ENCODE measurements at places on chromosomes 4 and X.

DNA sequence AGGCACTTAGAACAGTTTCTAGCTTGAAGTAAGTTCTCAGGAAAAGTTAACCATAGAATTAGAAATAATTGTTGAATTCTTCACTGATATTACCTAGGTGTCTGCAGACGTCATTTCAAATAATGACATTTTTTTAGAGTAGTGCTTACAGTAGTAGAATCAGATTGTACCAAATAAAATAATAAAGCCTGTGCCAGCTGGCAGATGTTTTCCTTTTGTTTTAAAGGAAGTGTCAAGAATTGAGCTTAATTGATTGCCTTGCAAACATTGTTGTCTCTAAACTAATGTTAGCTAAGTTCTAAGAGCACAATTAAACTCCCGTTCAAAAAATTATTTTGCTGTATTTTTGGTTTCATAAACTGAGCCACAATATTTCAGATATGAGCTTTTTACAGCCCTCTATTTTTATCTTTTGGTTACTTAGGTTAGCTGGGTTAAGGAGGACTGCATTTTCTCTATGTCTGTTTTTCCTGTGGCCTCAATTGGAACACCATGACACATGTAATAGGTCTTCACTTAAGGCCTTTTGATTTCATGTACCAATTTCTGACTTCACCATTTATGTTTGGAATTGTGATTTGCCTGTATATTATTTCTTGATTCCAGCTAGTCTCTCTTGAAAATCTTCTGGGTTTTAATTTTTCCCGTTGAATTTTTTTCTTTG, 64.2 kb downstream of the DCUN1D4 start:
- DNase-seq = no peak

GRCh38 chr4:185831125-185831815, 19.3 kb upstream of the SORBS2 start:
- DNase-seq = no peak

- no peak for DNase-seq
These were observed 21.5 kb downstream of the UVSSA start for GRCh38 chr4:1368421-1369090.

- no peak for DNase-seq
These were observed 26.2 kb downstream of the JADE1 start for GRCh38 chr4:128835498-128836222.

DNA sequence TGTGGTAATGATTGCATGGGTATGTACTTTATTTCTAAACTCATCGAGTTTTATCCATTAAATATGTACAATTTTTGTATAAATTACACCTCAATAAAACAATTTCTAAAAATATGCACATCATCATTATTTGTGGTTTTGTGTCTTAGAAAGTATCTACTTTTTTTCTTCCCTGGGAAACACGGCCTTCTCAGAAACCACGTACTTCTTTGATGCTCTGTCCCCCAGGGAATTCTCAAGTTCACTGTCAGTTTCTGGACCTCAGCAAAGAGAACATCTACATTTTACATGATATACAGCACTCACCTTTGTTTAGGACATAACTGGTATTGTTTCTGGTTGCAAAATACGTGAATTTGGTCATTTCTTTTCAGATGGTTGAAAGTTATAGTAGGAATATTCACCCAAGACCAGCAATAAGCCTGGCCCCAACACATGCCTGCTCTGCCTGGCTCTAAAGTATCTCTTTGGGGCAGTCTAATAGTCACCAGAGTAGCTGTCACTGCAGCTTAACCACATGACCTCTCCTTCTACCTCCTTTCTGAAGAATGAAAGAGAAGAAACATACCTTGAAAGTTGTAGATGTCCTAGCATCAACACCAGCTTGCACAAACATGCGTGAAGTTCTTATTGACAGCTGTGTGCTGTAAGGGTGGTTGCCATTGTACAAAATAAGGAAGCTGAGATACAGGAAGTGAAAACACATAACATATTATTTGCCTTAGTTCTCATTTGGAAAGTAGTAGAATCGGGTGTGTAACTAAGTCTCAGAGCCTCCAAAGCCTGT, 48.4 kb upstream of the SPANXN4 start:
- DNase-seq = no peak

DNA sequence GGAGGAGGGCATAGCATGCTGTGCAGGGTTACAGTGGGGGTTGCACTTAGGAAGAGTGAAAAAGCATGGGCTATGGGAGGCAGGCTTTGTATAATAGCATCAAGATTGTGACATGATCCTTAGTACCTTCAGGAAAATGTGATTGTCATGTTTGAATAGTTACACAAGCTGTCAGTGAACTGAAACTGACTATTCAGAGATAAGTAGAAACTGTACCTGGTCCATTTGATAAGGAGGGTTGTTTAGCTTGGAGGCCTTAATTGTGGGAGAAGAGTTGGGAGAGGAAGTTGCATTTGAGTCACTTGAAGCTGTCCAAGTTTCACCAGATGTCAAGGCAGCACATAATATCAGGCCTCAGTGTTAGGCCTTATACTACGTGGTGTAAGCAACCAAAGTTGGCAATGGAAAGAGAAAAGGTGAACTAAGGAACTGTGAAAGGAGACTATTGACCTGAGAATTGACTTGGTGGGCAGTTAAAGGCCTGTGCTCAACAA, 85.0 kb downstream of the TEX13C start:
- no peak for DNase-seq

DNA sequence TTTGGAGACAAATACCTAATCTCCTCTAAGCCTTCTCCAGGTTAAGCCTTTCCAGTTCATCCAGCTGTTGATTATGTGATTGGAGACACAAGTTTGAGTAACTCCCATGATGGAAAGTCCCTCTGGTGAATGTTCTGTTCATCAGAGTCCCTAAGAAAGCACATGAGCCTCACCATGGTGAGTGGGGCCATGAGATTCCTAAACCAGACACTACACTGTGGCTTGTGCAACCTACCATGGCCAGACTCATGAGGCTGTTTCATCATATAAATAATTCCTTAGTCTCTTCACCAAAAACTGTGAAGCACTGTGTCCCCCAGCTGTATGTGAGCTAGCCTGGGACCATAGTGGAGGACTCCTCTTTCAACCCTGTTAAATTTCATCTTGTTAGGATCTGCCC, 14.4 kb downstream of the PKD2 start:
- no peak for DNase-seq

GRCh38 chrX:125172531-125172930, 147.1 kb upstream of the TEX13C start:
- no peak for DNase-seq

- no peak for DNase-seq
These were observed 106.6 kb downstream of the CEP135 start for GRCh38 chr4:56055027-56055977.

DNA sequence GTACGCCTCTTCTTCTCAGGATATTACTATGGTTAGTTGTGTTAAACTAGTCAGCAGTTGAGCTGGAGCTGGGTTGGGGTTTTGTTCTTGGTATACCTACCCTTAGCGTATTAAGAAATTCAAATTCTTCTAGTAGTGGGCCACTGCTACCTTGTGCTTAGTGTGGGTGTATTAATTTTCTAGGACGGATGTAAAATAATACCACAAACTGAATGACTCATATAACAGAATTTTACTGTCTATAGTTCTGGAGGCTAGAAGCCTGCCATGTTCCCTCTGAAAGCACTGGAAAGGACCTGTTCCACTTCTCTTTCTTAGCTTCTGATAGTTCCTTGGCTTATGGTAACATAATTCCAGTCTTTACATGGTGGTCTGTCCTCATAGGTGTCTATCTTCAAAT, 1274.7 kb downstream of the ADGRL3 start:
- DNase-seq = no peak

DNA sequence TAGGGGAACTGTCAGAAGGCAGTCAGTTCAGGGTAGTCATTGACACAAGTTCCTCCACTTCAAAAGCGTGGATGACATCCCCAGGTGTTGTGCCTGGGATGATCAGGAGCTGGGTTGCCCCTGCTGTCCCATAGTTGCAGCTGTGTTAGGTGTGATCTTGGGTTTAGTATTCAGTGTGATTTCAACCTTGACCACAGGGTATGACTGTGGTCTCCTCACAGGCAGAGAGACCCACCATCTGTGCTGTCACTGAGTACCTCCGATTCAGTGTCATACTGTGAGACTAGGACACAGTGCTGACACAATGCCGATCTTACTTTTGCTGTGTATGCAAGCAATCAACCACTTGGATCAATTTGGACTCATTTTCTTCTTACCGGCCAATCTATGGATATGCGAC, 25.2 kb downstream of the FOXR2 start:
- DNase-seq = no peak

DNA sequence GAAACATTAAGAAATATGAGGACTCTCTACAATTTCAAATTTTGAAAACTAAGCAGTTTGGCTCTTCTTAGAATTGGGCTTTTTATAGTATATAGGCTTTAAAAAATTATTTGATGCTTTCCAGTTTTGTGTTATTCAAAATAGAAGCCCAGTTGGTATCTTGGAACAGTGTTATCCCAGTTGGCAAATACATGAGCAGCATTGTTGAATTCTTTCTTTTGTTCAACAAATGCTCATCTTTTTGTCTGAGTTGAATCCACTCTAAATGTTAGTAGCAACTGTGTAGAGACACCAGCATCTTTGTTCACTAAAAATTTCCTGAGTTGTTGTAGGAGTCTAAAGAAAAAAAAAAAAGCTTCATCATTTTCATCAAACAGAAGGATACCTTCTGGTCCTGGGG, 41.0 kb upstream of the LIMCH1 start:
- no peak for DNase-seq

GRCh38 chrX:37701588-37701987, 16.0 kb downstream of the XK start:
- DNase-seq = no peak

GRCh38 chrX:22057667-22058066, 25.5 kb downstream of the PHEX start:
- no peak for DNase-seq

DNA sequence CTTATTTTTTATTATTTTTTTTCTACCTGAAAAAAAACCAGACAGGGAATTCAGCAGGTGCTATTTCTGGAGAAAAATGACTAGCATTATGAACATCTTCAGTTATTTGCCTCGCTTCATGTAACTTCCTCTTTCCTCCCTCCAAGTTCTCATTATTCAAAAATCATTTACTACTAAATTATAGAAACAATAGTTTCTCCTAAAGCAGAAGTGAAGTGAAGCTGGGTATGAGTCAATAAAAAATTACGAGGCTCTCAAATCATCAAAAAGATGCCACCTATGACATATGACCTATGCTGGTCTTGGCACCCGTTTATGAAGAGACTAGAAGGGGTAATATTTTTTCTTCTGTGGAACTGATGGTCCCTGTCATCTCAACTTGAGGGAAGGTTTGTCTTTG, 145.0 kb upstream of the AADAT start:
- DNase-seq = no peak

DNA sequence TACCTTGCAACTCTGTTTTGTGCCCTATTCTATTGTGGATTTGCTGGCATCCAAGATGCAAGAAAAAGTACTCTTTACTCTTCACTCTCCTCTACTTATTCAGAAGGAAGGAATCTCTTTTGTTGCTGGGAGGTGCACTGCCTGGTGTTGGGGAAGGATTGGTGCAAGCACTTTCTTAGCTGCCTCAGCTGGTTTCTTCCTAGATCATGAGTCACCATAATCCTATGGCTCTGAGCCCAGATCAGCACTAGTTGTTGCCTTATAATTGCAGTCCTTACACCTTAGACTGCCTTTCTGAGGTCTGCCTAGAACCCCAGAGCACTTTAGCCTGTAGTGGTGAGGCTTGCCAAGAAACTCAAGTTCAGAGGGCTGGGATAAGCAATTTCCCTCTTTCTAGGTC, 37.0 kb upstream of the CT83 start:
- no peak for DNase-seq

DNA sequence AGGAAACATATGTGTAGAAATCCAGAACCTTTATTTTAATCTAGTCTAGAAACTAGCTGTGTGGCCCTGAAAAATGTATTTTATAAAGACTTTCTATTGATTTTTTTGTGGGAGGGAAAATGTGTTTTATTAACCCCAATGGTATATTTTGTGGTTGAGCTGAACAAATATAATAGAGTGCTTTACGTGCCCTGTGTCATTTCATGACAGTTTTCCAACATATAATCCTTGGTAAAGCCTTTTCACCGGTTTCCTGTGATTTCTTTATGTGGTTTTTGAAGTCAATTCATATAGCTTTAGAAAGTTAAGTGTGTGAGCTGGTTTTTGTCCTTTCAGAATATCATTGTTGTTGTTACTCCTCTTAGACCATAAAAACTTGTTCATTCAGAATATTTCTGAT, 375.7 kb downstream of the ADGRL3 start:
- DNase-seq = no peak

DNA sequence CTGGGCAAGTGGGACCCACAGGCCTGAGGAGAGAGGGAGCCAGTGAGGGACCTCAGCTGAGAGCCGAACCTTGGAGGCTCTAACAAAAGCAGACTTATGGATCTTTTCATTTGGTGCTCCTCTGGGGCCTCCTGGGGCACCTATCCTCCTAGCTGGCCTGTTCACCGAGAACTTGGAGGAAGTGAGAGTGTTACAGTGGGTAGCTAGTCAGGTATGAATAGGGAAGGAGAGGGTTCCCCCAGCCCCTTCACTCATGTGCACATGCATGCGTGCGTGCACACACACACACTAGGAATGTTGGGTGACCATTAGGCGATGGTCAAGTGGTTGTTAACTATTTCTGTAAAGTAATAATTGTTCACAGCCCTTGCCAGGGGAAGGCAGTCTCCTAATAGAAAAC, 18.6 kb upstream of the TMEM185A start:
- DNase-seq = no peak

DNA sequence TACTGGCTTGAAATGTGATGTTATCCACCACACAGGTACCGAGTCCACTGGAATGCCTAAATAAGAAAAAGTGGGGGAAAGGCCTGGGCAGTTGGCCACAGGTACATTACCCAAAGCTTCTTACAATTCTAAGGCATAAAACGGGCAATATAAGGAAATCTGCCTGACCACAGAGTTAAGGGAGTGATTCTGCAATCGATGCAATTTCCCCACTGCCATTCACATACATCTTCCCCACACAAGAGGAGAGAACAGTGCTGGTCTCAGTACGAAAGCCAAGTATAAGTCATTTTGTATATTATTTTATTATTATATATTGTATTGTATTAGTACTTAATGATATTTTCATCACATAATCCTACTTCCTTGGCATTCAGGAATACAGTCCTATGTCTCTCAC, 30.6 kb downstream of the RFC1 start:
- no peak for DNase-seq

DNA sequence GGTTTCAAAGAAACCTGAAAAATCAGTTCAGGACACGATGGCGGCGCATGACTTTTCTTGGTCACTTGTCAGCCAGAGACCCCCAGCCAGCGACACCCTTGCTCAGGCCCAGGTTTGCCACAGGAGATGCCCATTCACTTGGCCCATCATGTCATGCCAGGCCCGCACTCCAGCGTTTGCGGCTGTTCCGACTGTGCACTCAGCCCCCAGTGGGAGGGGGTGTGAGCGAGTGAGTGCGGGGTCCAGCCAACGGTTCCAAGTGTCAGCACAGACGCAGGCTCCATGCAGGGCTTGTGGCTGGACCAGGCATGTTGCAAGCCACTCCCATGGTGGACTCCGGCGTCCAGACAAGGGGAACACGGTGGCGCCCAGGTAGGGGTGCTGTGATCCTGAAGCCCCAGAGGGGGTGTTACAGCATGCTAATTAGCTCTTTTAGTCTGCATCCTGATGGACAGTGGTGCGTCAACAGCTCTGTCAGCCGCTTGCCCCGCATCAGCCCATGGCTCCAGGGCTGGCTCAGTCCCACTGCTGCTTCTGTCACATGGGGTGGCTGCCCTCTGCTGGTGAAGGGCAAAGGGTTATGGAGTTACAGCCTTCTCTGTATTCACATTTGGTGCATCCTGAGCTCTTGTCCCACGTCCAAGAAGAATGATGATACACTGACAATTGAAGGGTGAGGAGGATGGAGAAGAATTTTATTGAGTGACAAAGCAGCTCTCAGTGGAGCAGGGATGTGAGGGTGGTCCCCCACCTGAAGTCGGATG, 3.7 kb upstream of the MAEA start:
- no peak for DNase-seq
